Frontal cortex (tissue), 4 donors: ENCODE measurements at places on chromosomes 3 and 15. TPM values are rescaled to one million over a fixed set of nuclear protein-coding genes. Genes with fewer than 3 reads are reported as not detected.

PLS1 gene
- total RNA-seq: 2.4 TPM

ZNF662 gene
- total RNA-seq: 16.7 TPM

DNA sequence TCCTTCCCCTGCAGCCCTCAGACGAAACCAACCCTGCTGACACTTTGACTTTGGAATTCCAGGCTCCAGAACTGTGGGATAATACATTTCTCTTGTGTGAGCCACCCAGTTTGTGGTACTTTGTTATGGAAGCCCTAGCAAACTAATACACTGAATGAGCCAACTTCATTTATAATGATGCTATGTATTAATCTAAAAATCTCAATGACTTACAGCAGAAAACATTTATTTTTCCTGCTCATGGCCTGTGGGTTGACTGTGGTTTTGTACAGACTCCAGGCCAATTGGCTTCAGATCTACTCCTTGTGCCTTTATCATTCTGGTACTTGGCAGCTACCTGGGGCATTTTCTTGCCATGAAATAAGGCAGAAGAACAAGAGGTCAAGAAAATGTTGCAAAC lies 152.4 kb downstream of the EBLN2 start:
- no peak for DNase-seq

DNA sequence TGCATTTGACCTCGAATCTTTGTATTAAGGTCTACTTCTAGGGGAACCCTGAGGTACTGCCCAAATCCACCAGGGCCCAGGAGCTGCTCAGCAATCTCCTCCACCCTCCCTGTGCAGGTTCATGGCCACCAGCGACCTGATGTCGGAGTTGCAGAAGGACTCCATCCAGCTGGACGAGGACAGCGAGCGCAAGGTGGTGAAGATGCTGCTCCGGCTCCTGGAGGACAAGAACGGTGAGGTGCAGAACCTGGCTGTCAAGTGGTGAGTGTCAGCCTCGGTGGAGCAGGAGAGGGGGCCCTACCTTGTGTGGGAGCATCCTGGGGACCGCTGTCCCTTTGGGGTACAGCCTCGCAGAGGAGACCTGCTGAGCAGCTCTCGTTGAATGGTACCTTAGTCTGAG lies 6.9 kb downstream of the CAND2 start:
- DNase-seq: no peak

DNA sequence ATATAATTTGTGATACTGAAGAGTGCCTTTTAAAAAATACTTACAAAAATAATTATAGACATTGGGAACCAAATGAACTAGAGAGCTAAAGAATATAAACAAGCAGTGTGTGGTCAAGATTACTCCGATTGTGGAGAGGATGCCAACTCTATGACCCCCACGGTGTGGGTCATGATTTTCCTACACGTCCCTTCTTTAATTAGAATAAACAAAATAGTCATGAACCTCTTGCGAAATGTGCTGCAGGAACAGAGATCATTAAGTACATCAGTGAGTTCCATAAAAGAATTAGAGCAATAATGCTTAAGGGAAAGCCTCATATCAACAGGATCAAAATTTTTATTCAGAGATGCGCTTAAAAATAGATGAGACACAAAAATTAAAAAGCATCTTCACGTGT lies 476.6 kb upstream of the ROBO1 start:
- DNase-seq: no peak

GRCh38 chr3:72903004-72903403 lies 15.2 kb downstream of the GXYLT2 start:
- no peak for DNase-seq

DNA sequence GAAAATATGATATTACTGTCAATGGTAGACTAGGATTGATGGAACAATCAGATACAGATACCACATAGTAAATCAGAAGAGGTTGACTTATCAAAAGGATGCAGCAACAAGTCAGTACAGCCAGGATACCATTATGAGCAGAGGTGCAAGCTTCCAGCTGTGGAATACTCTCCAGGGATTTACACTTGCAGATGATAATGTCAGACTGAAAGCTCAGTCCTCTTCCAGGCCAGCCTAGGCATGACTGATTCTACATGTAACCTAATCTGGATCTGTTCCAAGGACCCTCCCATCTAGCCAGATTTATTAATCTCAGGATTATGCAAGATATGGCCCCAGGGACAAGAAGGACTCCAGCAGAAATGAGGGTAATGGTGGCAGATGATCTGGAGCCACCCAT lies 8.2 kb downstream of the FILIP1L start:
- DNase-seq: no peak

DNA sequence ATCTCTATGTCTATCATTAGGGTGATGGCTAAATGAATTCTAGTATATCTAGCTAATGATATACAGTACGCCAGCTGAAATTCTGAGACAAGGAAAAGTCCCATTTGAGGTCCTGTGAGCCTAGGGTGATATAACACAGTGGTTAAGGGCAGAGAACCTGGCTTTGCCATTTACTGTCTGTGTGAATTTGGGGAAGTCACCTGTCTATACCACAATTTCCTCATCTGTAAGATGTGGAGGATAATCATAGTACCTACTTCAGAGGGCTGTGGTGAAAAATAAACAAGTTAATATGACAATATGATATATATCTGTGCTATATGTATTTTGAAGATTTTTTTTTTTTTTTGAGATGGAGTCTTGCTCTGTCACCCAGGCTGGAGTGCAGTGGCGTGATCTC lies 9.8 kb upstream of the ANKDD1A start:
- DNase-seq: no peak
